ENCODE measurements at places on chromosomes 11 and 22.

DNA sequence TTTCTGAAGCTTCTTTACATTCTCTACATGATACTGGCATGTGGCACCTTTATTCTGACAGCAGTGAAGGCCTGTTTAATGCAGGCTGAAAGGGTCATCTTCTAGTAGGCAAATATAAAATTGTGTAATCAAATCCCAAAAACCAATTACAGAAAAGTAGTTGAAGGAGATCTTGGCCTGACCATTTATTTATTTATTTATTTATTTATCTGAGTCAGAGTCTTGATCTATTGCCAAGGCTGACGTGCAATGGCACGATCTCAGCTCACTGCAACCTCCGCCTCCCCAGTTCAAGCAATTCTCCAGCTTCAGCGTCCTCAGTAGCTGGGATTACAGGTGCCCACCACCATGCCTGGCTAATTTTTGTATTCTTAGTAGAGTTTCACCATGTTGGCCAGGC lies 22.7 kb upstream of the CECR2 start:
- no peak for DNase-seq

DNA sequence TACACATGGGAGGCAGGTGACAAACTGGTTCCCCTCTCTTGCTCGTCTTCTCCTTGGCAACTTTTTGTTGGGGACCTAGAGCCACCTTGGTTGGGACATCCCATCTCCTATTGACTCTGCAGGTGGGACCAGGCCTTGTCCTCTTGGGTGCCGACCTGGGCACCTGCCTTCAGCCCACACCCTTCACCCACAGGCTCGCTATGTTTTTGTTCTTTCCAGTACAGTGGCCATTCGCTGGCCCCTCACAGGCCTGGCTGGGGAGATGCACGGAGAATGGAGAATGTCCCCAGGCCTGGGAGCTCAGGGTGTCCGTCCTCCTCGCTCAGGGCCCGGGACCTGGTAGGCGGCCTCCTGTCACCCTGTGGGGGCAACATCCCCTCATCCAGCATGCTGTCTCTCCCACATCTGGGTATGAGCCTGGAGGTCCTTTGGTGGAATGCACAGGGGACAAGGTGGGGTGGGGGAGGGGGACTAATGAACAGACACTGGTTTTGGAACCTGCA lies 14.9 kb upstream of the OMP start:
- DNase-seq, result no peak

GRCh38 chr11:121983901-121984300 lies 132.1 kb downstream of the BLID start:
- DNase-seq, result no peak

DNA sequence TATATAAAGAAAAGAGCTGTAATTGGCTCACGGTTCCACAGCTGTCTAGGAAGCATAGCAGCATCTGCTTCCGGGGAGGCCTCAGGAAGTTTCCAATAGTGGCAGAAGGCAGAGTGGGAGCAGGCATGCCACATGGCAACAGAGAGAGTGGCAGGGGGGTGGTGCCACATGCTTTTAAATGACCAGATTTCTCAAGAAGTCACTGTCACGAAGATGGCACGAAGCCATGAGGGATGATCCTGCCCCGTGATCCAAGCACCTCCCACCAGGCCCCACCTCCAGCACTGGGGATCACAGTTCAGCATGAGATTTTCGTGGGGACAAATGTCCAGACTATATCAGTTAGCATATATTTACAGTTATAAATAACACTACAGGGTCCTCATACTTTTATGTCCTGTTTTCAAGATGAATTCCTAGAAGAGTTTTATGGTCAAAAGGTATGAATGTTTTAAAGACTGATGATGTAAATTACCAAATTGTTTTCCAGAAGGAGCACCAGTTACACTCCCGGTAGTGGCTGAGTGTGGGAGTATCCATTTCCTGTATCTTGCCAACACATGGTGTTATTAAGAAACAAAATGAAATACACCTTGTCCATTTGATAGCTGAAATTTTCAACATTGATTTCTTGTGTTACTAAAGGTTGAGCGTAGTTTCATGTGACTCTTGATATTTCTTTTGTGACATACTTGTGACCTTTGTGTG lies 19.2 kb downstream of the FAM118A start:
- DNase-seq, result no peak

GRCh38 chr11:48055292-48056132 lies 75.2 kb downstream of the PTPRJ start:
- peak; percentile 55 for DNase-seq

DNA sequence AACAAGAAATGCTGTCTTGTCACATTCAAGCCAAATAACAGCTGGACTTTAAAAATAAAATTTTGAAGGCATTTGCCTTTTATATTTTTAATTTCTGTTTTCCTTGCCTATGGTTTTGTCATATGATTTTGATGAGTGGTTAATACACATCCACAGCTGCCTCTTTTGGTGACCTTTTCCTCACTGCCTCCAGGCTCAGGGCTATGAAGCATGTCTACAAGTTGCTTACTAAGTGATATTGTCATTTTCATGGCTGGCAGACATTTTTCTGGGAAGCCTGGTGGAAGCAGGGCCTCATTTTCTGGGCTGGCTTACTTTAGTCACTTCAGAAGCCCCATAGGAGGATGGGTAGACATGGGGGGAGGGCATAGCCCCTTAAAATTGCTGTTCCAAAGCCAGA lies 344.9 kb downstream of the SOX6 start:
- DNase-seq, result no peak

- DNase-seq, result peak; percentile 69
Measured at GRCh38 chr22:29580200-29580810, 608 bp downstream of the NIPSNAP1 start.

- no peak for DNase-seq
Measured at GRCh38 chr11:76808996-76809395, 25.8 kb downstream of the TSKU start.

GRCh38 chr22:17924076-17924475 lies 100.3 kb downstream of the MICAL3 start:
- DNase-seq, result no peak

DNA sequence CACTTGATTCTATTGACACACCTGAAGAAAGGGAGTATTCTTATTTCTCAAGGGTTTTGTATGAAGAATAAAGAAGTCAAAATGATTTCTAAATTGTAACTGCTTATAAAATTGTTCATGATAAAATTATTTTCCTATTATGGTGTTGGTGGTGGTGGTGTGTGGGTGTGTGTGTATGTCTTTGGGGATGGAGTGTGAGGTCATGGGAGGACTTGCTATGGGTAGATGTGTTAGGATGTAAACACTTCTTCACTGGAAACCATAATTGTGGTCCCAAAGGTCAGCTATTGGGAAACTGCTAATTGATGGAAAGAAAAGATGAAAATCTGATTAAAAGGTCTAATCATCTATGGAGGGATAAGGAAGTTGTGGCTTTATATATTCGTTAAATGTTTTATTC lies 5.1 kb downstream of the TRIM22 start:
- no peak for DNase-seq

DNA sequence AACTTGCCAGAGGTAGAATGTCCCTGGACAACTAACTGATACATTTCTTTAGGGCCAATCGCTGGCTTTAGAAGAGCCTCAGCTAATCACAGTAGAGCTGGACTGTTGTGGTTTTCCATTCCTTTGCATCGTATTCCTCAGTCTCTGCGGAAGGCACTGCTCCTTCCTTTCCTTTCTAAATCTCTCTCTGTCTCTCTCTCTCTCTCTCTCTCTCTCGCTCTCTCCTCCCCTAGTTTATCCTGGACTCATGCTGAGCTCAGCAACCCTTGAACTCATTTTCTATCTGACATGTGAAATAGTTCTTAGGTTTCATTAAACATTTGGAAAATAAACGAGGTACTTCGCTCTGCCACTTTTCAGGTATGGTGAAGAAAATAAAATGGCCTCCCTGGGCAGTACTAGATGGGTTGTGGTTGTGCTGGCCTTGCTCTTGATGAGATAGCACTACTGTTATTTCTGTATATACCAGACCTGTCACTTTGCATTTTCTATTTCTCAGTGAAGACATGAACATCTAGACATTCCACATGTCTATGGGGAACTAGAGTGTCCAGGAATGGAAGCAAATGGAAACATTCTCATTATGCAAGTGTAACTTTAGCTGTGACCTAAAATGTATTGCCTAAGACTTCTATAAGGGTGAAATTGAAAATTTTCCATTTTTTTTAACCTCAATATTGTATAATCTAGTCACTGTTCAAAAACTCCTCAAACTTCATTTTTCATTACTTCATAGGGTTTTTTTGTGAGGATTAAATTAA lies 12.0 kb upstream of the SESN3 start:
- no peak for DNase-seq

DNA sequence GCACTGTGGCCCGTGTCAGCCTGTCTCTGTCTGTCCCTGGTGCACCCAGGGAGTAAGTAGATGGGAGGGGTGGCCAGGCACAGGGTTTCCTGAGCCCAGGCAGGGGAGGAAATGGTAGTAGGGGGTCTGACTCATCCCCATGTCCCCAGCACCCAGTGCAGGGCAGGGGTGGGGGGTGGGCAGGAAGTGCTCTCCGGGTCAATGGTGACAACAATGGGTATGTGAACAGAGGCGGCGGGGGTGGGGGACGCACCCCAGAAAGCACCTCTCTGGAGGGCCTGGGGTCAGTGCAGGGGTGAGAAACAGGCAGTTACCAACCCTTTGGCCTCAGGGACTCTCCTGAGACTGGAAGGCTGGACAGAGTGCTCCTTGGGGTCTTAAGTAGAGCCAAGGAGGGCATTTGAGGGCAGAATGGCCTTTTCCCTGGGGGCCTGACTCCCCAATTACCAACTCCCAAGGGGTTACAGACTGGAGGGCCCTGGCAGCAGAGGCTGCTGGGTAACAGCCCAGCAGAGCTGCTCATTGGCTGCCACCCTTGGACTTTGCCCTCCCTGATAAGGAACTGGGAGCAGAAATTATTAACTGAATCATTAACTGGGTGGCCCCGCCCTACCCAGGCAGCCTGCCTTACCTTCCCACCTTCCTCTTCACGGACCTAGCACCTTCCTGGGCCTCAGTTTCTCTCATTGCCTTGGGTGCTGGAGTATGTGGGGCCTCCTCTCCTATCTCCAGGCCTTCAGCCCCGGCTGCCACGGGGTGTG lies 4.2 kb downstream of the MYRF start:
- DNase-seq, result no peak

- DNase-seq, result no peak
Measured at GRCh38 chr11:118289401-118289800, 15.1 kb upstream of the CD3E start.

DNA sequence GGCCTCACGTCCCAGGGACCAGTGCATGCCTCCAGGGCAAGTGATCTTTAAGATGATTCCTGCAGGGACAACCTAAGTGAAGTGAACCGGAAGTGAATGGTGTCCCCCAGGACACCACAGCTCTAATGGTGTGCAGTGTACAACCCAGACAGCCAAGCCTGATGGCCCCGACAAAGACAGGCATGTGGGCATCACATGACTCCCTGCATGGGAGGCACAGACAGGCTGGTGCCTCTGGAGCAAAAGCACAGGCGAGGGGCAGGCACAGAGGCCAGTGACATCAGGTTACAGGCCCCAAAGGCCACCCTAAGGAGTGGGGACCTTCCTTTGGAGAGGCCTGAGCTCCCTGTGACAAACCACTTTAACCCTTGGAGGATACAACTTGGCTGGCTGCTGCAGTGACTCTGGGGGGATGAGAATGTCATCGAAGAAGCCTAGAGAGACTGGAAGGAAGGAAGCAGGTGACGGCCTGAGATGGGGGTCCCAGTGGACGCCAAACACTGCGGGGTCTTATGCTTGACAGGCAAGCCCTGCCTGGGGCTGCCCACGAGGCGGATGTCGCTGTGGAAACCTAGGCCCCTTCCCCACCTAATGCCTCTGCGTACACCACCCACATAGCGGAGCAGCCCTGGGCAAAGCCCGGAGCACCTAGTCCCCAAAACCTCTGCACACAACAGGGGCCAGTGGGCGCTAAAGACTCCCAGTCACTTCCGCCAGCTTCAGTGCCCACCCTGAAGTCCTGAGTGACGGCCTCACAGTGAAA lies 12.4 kb downstream of the POLR3H start:
- no peak for DNase-seq

- no peak for DNase-seq
Measured at GRCh38 chr22:20630873-20631617, 123.6 kb downstream of the MED15 start.

DNA sequence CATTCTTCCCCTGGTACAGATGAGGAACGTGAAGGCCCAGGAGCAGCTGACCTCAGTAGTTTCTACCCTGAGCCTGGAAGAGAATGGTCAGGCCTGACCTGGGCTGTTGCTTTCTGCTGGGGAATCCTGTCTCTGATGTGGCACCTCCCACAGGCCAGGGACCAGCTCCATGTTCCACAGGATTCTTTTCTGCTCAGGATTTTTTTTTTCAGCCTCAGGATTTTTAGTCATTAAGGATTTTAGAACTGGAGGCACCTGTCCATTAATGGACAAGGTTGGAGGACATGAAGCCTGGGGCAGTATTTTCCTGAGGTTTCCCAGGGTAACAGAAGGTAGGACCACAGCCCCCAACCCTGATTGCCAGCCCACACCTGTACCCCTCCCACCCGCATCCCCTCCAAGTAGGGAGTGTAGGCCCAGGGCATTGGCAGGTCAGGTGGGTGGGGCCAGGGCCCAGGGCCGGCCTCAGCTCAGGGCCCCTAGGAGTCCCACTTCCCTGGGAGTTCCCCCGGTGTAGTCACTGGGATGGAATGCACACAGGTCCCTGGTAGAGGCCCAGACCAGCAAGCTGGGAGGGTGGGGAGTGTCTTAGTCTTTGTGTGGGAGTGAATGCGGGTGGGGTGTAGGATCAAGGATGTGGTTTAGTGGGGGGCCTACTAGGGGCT lies 16.1 kb downstream of the BIK start:
- DNase-seq, result no peak

- DNase-seq, result no peak
Measured at GRCh38 chr11:62131170-62131464, 7.3 kb downstream of the INCENP start.

- DNase-seq, result no peak
Measured at GRCh38 chr22:50548921-50549790, 3.5 kb downstream of the KLHDC7B start.

GRCh38 chr22:44024288-44024921 lies at the start of gene PARVB:
TSS of gene PARVB (plus strand) at chr22:44024302. CDS start at chr22:44024340, 38 bp downstream.
- peak; percentile 71 for DNase-seq

All from right kidney (tissue), 9 donors.